Activated CD4-positive, alpha-beta T cell treated with anti-CD3 and anti-CD28 coated beads, Interleukin-2, amount 10 ng/mL, durations not matched to agents 7 days and 5 days (primary cell): ENCODE measurements at places on chromosomes 7 and 10. TPM values are rescaled to one million over a fixed set of nuclear protein-coding genes. Genes with fewer than 3 reads are reported as not detected.

The SPDYE16 gene
- 0.30 TPM for total RNA-seq

The GNGT1 gene
- not detected for total RNA-seq

The MAT1A gene
- total RNA-seq = not detected

The THSD7A gene
- total RNA-seq = not detected

- DNase-seq = no peak
Observed at GRCh38 chr7:43292384-43292783, 179.9 kb downstream of the HECW1 start.

DNA sequence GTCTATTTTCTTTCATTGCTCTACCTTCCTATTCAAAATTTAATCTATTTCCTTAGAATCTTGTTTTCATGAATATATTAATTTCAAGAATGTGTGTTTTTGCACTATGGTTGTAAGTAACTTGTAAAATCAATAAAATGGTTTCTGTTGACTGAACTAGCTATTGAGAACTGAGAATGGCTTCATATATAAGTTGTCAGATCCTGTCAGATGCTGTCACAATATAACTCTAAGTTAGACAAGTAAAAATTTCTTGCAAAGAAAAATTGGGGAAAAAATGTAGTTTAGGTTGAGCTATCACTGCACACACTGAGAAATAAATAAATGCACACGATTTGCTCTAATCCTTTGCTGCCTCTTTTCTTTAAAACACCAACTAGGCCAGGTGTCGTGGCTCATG is 89.8 kb downstream of the RAB11FIP2 start:
- DNase-seq = no peak

GRCh38 chr10:99964791-99965190 is 45.0 kb downstream of the DNMBP start:
- DNase-seq = no peak
